Fibroblast of upper back skin (primary cell): ENCODE measurements at places on chromosomes 1 and 21.

DNA sequence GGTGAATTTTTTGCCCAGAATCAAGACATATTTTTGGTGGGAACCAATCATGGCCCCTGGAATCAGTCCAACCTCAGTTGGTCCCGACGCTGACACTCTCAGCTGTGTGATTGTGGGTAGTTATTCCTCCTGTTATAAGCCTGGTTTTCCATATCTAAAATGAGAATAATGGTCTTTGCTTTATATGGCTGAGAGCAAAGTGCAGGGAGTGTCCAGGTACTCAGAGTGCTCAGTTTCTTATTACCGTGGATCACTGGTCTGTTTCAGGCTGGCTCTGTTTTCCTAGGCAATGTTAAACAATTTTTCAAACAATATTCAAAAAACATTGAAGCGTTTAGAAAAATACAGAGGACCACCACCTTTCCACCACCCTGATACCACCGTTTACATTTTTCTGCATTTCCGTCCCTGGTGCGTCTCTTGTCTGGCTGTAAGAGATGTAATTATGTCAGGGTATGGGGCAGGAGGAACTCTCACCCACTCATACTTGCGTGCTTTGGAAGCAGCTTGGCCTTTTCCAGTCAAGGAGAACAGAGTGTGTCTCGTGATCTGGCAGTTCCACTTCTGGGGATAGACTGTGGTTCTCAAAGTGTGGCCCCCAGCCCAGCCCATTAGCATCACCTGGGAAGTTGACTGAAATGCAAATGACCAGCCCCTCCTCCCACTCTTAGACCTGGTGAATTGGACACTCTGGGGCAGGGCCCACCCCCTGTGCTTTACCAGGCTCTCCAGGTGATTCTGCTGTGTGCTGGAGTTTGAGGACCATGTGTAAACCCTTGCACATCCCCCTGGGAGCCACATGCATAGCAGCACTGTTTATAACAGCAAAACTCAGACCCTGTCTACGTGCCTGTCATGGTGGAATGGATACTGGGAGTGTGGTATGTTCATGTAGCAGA lies 6.8 kb downstream of the MX1 start:
- DNase-seq: no peak

- no peak for DNase-seq
Observed at GRCh38 chr1:228463559-228464455, 23.4 kb upstream of the RNF187 start.

DNA sequence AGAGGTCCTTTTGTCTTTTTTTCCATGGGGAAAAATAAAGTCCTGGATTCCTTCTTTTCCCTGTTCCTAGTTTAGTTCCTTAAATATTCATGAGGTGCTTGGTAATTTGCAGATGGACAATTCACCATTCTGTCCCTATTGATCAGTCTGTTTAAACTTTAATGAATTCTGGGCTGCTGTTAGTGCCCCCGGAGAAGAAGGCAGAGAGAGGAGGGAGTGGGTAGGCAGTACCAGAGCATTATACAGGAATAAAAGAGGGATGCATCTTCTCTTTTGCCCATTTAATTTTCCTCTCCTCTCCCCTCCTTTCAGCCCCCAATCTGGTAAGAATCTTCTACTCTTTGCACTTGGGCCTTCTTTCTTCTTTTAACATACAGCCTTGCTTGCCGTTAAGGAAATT lies 25.9 kb downstream of the FGGY start:
- no peak for DNase-seq

DNA sequence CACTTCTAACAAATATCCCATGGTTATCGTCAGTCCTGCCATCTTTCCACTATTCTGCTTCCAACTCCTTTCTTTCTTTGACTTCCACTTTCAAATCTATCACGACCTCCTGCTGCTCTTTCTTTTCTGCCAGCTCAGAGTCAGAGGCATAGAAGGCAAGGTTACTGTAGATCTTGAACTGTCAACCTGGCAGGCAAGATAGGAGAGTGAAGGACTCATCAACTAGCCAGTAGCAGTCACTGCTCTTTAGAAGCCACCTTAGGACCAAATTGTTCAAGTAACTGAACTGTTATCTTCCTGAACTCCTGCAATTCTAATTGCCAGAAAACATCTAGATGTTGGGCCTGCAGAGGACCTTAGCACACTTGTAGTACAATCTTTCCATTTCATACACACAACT lies 13.1 kb upstream of the FCER1A start:
- DNase-seq: no peak

DNA sequence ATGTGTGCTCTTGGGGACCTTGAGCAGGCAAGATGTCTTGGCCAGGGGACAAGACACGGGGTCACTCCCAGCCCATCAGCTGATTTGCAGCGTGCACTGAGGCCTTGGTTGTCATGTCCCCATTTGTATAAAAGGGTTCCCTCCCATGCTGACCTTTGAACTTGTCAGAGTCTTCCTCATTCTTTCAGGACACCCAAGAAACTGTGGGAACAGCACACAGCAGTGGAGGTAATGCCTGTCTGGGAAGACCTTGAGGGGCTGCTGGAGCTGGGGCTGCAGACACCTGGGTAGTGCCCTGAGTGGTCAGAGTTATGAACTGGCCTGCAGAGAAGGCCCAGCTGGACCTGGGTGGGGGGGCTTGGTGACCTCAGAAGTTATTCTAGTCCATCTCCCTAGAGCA lies 46.4 kb downstream of the FAAH start:
- DNase-seq: no peak

DNA sequence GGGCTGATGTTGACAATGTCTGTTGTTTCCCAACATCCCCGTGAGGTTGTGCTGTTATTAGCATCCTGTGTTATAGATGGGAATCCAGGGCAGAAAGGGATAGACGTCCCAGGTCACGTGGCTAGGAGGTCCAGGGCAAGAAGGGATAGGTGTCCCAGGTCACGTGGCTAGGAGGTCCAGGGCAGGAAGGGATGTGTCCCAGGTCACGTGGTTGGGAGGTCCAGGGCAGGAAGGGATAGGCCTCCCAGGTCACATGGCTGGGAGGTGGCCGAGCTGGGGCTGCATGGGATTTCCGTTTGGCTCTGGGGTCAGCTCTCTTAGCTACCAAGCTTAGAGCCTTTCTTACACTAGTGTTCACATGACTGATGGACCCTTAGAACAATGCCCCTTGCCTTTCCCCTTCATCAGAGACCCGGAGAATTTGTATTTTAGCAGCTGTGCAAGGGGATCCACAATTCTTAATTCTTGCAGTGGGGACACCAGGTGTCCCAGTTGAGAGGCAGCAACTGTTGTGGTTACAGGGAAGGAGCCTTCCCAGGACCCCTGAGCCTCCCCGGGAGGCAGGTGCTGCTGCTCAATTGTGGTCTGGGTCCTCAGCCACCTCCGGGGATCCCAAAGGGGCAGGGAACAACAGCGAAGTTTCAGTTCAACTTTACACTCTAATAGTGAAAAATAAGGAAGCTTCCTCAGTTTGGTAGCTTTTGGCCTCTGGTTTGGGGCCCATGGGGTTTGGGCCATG lies 69.2 kb downstream of the UMODL1 start:
- no peak for DNase-seq

DNA sequence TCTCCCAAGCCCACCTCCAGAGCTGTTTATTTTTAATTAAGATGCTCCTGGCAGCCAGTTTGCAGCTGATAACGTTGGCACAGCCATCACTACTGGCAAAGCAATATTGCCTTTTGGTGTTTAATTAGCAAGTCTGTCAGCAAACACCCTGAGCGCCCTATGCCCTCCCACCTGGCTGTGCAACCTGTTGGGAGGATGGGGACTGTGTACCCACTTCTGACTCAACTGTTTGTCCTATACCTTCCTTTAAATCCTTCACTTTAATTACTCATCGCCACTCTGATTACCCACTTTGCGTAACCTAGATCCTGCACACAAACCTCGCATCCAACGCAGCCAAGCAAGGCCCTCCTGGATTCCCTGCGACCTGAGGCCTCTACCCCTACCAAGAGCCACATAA lies 67.1 kb downstream of the BCAR3 start:
- DNase-seq: no peak

GRCh38 chr1:2253036-2253796 lies 25.1 kb downstream of the SKI start:
- no peak for DNase-seq

DNA sequence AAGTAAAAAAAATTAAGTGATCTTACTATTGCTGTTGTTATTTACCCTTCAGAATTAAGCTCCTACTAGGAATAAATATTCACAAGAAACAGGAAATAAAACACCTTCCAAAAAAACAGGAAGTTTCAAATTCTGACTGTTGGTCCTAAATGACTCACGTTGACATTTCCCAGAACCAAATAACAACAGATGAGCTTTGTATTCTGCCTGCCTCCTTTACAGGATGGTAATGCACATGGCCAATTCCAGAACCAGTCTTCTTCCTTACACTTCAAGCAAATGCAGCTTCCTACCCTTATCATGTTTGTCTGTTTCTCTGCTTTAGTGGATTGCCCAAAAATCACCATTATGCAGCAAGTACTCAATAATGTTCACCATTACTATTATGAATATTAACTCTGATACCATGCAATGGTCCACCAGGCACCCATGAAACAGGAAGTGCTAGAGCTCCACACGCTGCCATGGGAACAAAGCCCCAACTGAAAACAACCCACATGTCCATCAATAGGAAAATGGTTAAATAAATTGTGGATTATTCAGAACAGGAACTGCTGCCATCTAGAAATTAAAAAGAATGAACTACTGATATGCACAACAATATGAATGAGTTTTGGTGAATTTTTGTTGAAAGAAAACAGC lies 8.9 kb downstream of the CASP9 start:
- no peak for DNase-seq

DNA sequence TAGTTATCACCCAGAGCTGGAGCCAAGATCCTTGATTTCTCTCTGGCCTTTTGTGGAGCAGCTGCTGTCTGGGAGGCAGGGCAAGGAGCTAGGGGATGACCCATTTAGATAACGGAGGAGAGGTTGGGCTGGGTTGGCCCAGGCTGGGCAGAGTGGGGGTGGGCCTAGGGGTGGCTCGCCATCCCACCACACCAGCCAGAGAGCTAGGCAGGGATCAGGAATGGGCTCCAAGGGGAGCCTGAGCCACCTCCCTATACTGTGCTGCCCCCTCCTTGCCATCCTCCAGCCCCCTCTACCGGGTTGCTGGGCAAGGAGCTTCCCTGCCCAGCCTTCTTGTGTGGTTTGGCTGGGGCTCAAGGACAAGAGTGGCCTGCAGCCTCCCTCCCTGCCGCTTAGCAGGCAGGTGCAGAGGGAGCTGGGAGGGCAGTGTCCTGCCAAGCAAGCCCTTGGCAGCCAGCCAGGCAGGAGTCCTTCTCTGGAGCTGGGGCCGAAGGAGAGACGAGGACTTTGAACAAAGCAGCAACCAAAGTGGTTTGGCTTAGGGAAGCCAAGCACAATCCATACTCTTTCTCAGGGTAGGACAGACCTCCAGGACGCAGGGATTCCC lies 4.1 kb downstream of the NUAK2 start:
- DNase-seq: no peak

- no peak for DNase-seq
Observed at GRCh38 chr1:161017756-161018630, 3.0 kb downstream of the F11R start.

DNA sequence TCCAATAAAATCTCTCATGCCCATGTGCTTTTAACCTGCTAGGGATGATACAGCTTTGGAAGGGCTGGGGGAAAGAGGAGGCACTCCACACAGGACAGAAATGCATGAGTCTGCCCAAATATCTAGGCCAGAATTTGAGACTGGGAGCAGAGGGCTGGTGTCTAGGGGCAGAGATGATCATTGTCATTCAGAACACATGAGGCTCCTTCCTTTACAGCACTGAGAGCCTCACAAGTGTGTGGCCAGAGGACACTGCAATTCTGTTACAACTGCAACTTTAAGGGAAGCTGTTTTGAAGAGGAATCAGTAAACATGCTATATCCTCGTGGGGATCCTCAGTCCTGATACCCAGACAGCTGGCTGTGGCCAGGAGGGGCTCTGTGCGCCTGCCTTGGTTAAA lies 541.3 kb downstream of the OMA1 start:
- no peak for DNase-seq

- no peak for DNase-seq
Observed at GRCh38 chr1:52686830-52687229, 11.3 kb downstream of the COA7 start.

- DNase-seq: peak; percentile 9
Observed at GRCh38 chr1:79005945-79006344, 585 bp downstream of the ADGRL4 start.

DNA sequence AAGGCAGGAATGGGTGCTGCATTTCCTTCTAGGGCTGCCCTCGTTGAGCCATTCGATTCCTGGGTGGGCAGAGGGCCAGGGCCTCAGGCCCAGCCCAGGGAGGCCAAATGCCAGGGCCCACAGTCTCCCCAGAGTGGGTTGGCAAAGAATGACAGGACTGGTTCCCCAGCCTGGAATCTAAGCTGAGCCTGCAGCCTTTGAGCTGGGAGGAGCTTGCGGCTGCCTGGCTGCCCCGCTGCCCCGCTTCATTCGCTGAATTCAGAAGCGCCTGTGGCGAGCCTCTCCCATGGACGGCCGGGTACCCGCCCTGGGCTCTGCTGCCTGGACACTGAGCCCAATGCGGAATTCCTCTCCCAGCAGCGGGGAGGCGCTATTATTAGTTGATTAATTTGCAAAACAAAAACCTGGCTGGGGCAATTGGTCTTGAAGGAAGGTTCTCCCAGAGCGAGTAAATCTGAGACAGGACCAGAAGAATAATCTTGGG lies 32.3 kb upstream of the TARDBP start:
- DNase-seq: peak; percentile 37

DNA sequence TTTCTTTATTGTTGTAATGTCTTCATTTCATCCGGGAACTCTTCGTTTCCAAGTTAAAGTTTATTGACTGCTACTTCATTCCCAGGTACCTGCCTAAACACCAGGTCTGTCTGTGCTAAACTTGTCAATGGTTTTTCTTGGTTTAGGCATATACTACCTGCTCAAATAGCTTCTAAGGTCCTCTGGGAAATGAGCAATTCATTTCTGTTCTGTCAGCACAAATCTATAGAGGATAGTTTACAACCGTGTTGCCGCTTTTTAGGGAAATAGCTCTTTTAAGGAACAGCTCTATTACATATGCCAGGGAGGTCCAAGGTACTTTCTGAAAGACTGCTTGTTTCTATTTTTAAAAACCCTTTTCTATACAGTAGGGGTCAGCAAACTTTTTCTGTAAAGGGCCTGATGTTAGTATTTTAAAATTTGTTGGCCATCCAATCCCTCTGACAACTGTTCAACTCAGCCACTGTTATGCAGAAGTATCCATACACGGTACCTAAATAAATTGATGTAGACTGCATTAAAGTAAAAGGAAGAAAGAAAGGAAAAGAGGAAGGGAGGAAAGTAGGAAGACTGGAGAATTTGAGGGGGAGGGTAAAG lies 222.7 kb upstream of the PTBP2 start:
- no peak for DNase-seq

DNA sequence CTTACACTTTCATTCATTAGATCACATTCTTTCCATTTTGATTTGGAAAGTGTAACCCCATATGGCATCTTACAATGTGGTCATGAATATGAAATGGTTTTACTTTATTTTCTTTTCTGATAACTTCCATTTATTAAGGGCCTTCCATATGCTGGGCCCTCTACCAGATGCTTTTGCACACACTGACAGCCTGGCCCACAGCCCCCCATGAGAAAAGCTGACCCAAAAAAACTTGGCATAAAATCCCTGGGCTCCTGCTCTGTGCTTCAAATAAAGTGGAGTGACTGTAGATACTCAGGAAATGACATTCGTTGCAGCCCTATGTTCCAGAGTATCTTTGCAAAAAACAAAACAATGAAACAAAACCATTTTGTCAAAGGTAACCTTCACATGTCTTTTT lies 48.8 kb downstream of the PRDX6 start:
- no peak for DNase-seq
